ENCODE measurements at places on chromosomes 3 and 15.

DNA sequence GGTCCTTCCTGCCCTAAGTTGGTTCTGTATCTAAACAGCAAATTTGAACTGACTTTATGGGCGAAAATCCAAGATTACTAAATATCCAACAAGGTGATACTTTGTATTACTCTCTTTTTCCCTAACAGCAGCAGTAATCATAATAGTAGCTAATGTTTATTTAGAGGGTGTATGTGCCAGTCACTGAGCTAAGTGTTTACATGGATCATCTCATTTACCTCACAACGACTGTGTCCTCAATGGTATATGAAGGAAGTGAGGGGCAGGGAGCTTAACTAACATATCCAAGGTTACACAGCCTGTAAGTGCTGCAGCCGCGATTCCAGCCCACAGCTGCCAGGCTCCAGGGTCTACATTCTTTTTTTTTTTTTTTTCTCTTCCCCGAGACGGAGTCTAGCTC lies 10.3 kb upstream of the LRRC34 start:
- DNase-seq: no peak

DNA sequence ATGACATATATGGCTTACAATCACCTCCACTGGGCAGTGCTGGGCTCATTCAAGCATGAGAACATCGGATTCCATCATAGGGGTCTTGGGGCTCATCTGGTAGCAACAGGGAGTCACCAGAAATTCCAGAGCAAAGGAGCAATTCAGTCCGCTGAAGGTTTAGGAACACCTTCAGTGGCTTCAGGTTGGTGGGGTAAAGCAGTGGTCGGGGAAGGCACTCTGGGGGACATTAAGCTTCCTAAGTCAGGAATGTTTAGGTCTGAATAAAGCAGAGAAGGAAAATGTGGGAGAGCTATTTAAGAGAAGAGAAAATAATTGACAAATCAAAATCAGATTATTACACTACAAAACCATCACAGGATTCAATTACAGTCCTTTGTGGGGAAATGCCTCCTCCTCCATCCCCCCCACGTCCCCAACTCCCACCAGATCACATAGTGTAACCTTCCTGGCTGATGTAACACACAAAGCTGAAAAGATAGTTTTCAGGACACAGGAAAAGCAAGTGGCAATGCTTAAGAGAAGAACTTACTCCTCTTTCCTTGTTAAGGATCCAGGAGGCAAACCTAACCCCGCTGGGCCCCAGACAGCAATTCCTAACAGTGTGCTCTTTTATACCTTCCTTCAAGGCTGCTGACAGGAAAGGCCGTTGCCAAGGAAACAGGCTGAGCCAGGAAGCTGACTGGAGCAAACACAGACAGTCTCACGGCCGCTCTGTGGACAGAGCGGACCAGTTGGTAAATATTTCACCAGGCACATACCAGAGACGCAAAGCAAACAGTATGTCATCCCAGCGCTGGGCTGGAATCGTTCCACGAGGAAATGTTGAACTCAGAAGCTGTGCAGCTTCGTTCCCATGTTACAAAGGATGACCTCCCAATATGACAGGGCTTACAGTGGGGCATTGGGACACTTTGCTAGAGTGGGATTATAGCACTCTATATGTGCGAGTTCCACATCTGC lies 57.5 kb upstream of the LMCD1 start:
- no peak for DNase-seq

DNA sequence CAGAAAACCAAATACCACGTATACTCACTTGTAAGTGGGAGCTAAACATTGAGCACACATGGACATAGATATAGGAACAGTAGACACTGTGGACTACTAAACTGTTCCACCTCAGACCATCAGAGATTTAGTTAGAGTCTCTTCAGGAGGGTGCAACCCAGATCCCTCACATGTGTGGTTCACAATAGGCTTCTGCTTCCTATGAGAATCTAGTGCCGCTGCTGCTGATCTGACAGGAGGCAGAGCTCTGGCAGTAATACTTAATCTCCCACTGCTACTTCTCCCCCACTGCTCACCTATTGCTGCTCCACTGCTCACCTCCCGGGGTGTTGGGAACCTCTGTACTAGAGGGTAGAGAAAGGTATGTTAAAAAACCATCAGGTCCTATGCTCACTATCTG lies 533.3 kb downstream of the NSUN3 start:
- no peak for DNase-seq

GRCh38 chr15:25486051-25486450 lies 47.2 kb upstream of the UBE3A start:
- DNase-seq: no peak

- DNase-seq: no peak
Measured at GRCh38 chr15:81008312-81008711, 7.6 kb downstream of the TLNRD1 start.

GRCh38 chr3:188594139-188594538 lies 440.2 kb downstream of the LPP start:
- DNase-seq: no peak

DNA sequence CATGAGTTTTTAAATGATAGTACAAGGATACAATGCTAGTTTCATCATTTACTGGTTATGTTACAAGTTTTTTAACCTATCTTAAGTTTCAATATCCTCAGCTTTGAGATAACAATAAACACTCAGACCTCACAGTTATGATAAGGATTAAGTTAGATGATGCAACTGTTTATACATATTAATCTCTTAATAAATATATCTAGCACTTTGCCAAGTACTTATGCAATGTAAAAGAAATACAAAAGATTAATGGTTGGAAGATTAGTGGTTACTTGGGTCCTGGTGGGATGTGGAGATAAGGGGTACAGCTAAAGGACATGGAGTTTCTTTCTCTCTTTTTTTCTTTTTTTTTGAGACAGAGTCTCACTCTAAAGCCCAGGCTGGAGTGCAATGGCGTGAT lies 12.0 kb downstream of the SPPL2A start:
- no peak for DNase-seq

- no peak for DNase-seq
Measured at GRCh38 chr3:13066236-13066635, 7.0 kb downstream of the IQSEC1 start.

- no peak for DNase-seq
Measured at GRCh38 chr3:109943181-109943580, 605.8 kb upstream of the DPPA4 start.

DNA sequence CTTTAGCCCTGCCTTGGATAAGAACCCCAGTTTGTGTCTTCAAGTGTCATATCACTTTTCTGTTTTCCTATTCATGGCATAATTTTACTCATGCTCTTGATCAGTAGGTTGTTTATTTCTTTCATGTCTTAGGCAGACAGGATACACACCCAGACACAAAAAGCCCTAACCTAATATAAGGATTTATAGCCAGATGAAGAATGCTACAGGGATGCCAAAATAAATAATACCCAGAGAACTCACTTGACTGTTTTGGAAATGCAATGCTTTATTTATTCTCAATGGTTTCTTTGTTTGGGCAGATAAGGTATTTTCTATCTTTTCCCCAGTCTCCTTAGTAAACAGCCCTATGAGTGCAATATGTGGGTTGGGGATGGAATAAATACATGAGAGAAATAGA lies 424.0 kb upstream of the PDZRN3 start:
- no peak for DNase-seq

- no peak for DNase-seq
Measured at GRCh38 chr15:80733460-80733859, 38.4 kb downstream of the ABHD17C start.

- no peak for DNase-seq
Measured at GRCh38 chr3:183274609-183275008, 21.6 kb downstream of the B3GNT5 start.

DNA sequence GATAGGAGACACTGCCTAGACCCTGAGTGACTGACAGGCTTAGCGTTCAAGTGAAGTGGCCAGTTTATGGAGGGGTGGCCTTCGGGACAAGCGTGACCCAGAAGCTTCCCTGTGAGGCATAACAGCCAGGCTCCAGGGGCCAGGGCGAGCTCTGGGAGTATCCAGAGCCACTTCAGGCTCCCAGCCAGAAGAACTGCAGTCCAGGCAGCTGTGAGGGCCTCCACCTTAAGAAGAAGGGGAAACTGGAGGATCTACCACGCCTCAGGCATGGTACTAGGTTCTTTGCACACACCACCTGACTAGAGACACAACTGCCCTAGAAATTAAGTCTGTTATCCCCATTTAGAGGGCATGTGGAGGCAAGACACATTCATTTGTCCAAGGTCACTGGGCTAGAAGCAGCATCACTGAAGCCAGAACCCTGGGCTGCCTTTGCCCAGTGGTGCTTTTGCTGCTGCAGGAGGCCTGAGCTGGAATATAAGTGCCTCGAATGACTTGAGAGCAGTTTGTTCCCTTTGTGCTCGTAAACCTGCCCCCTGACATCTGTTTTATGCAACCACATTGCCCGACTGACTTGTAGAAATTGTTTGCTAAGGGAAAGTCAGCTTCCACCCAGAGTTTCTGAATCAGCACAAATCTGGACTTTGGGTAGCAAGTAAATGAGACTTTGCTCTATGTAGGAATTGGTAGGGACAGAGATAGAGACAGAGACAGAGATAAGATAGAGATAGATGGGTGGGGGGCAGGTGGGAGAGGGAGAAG lies 23.3 kb downstream of the RASGRF1 start:
- DNase-seq: no peak

Measured in activated T-cell treated with anti-CD3 and anti-CD28 coated beads, Interleukin-2, amount 50 U/mL, for 24 hours (primary cell).